ENCODE measurements at places on chromosomes 5 and 9.

DNA sequence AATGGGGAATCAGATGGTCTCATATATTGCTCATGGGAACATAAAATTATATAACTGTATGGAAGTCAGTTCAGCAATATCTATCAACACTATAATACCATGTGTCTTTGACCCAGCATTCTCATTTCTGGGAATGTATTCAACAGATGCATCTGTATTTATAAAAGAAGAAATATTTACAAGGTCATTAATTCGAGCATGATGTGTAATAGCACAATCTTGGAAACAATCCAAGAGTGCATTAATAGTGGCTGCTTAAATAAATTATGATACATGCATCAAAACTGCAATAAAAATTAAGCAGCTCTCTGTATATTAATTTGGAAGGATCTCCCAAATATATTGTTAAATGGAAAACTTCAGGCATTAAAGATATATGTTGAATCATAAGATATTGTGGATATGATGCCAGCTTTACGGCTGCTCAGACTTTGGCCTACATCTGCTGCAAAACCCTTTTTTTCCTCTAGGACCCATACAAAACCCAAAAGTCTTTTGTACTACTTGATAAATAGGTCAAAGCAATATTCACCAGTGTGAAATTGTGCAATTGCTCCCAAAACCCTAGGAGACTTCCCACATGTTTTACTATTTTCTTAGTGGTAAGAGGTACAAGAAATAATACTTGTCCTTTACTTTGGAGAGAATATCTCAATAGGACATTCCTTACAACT, 45.3 kb upstream of the ISOC1 start:
- DNase-seq = no peak

DNA sequence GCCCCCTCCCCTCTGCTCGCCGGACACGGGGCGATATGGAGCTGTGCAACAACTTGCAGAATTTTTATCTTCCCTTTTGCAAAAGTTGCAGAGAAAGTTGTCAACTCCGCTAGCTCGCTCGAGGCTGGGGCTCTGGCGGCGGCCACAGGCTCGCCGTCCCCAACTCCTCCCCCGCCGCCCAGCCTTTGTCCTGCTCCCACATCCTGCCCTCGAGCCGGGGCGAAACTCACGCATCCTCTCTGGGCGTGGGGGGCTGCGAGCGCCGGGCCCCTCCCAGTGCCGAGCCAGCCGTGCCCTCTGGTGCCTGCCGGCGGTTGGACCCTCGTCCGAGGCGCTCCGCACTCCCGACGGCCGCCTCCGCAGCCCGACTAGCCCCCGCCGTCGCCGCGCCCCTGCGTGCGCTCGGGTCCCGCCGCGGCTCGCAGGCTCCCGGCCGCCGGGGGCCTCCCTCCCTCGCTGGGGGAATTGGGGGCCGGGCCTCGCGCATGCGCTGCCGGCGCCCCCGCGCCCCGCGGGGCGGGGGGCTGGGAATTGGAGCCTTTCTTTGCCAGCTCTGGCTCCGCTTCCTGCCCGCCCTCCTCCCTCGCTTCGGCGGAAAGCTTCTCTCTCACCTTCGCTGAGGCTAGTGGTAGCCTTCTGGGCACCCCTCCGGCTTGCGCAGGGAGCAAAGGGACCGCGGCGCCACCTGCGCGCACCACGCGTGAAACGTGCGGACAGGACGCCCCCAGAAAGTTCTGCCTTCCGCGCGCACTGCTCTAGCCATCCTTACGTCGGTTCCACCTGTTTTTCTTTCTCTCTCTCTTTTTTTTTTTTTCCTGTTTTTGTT, at the start of gene CCNJL:
TSS of gene CCNJL (minus strand) at position 431 of the 826 bp plus-strand sequence. CDS start 641 bp downstream, outside the sequence.
- no peak for DNase-seq

DNA sequence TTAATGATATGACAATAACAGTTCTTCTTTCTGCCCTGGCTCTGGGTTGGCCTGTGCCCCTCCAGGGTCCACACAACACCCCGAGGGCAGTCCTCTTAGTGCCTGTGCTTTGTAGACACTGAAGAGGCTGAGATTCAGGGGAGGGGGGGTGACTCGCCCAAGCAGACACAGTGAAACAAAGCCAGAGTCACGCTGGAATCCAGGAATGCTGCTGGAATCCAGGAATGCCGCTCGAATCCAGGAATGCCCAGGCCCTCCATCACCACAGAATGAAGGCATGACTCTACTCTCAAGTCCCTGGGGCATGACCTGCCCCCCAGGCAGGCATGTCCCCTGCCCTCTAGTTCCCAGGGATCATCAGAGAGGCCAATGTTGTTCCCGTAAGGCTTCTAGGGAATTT, 73.1 kb downstream of the LRSAM1 start:
- no peak for DNase-seq

DNA sequence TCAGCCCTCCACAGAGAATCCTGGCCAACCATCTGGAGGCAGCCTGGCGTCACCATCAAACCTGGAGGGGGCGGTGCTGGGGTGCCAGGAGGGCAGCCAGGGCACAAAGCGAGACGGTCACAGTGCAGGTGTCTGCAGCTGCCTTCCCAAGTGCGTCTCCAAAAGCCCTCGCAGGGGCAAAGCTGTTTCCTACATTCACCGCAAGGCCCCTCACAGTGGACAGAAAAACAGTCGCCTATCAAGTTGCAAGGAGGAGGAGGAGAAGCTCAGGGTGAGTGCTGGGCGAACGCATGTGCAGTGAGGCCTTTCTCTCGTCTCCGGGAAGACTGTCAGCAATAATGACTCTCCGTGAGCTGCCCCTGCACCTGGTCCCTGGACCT, 18.0 kb upstream of the LHX3 start:
- no peak for DNase-seq

DNA sequence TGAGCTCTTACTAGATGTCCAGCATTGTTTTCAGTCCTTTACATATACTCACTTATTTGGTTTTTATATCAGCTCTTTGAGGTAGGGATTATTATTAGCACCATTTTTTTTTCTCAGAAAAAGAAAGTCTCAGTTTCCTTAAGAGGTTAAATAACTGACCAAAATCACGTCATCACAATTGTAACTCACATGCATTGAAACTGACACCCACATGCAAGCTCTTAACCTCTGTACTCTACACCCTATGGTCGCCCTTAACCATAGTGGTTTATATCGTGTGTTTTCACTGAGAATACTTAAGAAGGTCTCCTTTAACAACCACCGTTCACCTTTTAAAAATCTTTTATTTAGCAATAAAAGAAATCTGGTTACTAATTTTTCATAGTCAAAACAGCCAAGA, 61.0 kb downstream of the PRDM6 start:
- DNase-seq = no peak

DNA sequence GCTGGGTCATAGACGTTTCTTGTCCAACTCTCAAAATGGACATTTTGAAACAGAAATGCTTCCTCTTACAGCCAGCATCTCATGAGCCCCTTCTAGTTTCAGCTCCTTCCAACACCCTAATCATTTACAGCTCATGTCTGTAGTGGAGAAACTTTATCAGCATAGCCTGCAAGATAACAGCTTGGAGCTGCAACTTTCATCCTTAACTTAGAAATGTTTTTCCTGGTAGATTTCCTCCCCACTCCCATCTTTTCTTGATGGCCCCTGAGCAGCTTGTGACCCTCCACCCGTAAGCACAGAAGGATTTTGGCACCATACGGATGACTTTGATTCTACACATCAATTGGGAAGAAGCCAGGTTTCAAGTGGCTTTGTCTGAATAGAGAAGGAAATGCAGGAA, 53.5 kb upstream of the TGFBR1 start:
- no peak for DNase-seq

- DNase-seq = no peak
Observed at GRCh38 chr5:148465381-148466235, 81.8 kb downstream of the FBXO38 start.

DNA sequence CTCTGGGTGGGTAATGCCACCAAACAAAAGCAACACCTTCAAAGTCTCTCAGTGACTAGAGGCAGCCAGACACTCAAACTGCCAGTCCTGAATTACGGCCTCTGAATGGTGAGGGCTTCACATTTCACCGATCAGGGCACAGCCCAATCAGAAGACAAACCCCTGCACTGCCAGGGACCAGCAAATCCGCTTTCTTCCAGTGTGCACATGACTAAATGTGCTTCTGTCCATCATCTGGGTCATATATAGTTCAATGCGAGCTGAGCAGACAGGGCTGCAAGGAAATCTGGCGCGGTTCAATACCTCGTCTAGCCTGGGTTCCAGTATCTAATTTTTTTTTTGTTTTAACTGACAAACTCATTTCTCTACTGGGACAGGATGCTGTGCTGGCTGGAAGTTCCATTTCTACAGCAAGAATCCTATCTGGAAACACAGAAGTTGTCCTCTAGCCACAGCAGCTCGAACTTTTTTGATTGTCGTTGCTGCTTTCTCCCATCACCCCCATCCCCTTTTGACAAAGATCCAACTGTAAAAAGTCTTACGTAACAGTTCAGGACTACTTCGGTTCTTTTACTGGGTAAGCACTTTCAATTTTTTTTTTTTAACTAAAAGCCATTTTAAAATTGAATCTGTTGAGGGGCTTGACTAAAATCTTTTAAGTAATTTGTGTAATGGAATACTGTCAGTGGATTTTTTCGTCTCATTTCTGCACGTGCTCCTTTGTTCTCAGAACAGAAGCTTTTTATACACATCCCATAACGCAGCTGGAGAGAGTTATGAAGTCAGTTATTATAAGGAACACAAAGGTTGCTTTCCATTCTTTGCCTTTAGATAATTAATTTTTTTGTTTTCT, 112.7 kb downstream of the NR6A1 start:
- no peak for DNase-seq
